ENCODE measurements at places on chromosomes 6 and 20. TPM values are rescaled to one million over a fixed set of nuclear protein-coding genes. Genes with fewer than 3 reads are reported as not detected.

DNA sequence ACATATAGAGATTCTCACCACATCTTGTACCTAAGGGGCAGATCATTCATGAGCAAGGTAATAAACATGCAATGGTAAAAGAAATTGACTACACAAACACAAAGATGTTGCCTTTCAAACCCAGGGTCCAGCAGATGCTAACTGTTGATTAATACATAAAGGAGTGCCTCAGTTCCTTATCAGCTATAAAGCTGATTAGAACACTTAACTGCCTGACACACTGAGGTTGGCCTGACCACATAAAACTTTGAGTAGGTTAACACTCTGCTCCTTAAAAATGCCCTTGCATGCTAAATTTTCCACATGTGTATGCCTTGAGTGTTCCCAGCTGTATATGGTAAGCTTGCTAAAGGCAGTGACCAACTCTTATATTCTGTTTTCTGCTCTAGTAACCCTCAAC is 14.9 kb downstream of the CRISP2 start:
- no peak for DNase-seq
- no peak overlapping the region for H3K27ac ChIP-seq

DNA sequence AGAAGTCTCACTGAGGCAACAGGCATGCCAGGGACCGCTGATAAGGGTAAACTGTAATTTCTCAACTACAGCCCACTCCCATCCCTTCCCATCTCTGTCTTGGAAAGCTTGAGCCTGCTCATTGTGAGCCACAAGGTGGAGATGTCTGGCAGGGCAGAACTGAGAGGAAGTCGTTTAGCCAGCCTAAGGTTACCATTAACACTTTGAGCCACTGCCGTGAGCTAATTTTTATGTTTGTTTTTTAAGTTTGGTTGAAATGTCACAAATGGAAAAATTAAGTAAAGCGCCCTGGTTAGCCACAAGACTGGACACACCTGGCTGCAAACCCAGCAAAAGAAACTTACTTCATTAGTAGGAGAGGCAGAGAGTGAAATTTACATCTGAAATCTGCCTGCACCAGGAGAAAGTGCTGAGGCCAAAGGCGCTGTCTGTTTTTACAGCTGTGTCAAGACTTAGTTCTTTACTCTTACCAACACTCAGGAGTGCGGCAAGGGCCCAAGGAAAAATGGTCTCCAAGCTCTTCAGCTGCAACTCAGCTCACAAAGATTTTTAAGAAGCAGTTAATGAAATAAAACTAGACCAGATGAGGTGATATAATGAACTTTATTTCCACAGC is 50.0 kb upstream of the FAM83C start:
- no peaks in the 10 kb centered on the region for H3K27me3 ChIP-seq
- DNase-seq = no peak
- no peak overlapping the region for H3K27ac ChIP-seq
- H3K4me1 ChIP-seq = no peaks in the 10 kb centered on the region
- H3K4me3 ChIP-seq = no peak overlapping the region

- no peaks in the 10 kb centered on the region for H3K36me3 ChIP-seq
- H3K4me3 ChIP-seq = no peak overlapping the region
- DNase-seq = no peak
- H3K27ac ChIP-seq = no peak overlapping the region
Observed at GRCh38 chr20:10462516-10462915, 27.4 kb downstream of the SLX4IP start.

GRCh38 chr6:1703091-1703855 is 93.6 kb downstream of the FOXC1 start:
- no peaks in the 10 kb centered on the region for H3K36me3 ChIP-seq
- H3K27ac ChIP-seq = no peak overlapping the region
- H3K4me1 ChIP-seq = no peaks in the 10 kb centered on the region

DNA sequence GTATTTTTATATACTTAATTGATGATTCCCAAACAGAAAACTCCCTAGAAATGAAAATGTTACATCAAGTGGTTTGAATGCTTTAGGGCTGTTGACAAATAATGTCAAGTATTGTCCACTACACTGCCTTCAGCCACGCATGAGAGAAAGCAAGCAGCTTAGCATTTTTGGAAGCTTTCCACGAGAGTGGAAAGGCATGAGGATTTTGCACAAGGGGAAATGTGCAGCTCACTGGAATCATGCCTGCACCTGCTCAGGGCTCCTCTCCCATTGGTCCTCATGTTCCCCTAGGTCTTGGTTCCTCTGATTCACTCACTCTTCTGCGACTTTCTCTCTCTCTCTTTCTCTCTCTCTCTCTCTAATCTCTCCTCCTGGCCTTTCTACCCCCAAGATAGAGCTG is 439.5 kb upstream of the CDH4 start:
- DNase-seq = no peak
- no peaks in the 10 kb centered on the region for H3K36me3 ChIP-seq
- H3K27me3 ChIP-seq = no peaks in the 10 kb centered on the region
- no peak overlapping the region for H3K4me3 ChIP-seq
- no peak overlapping the region for H3K27ac ChIP-seq
- H3K4me1 ChIP-seq = no peaks in the 10 kb centered on the region

DNA sequence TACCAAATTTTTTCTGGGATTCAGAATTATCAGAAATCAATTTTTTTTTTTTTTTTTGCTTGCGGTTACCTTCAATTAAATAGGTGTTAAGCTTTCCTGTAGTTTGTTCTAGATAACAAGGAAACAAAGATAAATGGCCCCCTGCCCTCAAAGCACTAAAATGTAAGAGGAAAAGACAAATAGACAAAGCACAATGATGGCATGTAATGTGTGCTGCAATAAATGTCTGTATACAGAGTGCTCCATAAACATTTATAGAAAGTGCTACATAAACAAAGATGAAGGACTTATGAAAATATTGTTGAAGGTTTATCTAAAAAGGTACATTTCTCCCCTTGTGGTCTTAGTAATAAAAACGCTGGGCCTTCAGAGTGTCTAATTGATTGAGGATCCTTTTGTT is 384.6 kb downstream of the PKHD1 start:
- H3K36me3 ChIP-seq = no peaks in the 10 kb centered on the region
- H3K4me3 ChIP-seq = no peak overlapping the region
- no peak for DNase-seq
- no peak overlapping the region for H3K27ac ChIP-seq

LAMP5 gene
- not detected for total RNA-seq

- no peak overlapping the region for H3K4me3 ChIP-seq
- no peaks in the 10 kb centered on the region for H3K36me3 ChIP-seq
- no peak for DNase-seq
- H3K27me3 ChIP-seq = no peaks in the 10 kb centered on the region
- H3K27ac ChIP-seq = no peak overlapping the region
- no peaks in the 10 kb centered on the region for H3K4me1 ChIP-seq
Observed at GRCh38 chr6:108764580-108764950, 83.7 kb upstream of the ARMC2 start.

- H3K27ac ChIP-seq = peak overlapping the region; percentile 33
- peaks cover 23% of the 10 kb centered on the region for H3K4me1 ChIP-seq
- peak overlapping the region; percentile 80 for H3K4me3 ChIP-seq
- DNase-seq = no peak
- H3K36me3 ChIP-seq = no peaks in the 10 kb centered on the region
Observed at GRCh38 chr6:52420668-52421358, 671 bp downstream of the EFHC1 start.

CDC5L gene
- total RNA-seq = 19.9 TPM

CLDN20 gene
- total RNA-seq = not detected

- no peak overlapping the region for H3K27ac ChIP-seq
- H3K4me3 ChIP-seq = no peak overlapping the region
- no peaks in the 10 kb centered on the region for H3K36me3 ChIP-seq
- H3K27me3 ChIP-seq = no peaks in the 10 kb centered on the region
Observed at GRCh38 chr6:40541556-40542174, 45.5 kb downstream of the LRFN2 start.

GRCh38 chr6:32045811-32046449 is 7.7 kb downstream of the CYP21A2 start:
- no peak overlapping the region for H3K4me3 ChIP-seq
- H3K36me3 ChIP-seq = no peaks in the 10 kb centered on the region
- no peaks in the 10 kb centered on the region for H3K27me3 ChIP-seq
- H3K27ac ChIP-seq = no peak overlapping the region
- no peak for DNase-seq

- no peak for DNase-seq
- no peak overlapping the region for H3K27ac ChIP-seq
- H3K27me3 ChIP-seq = no peaks in the 10 kb centered on the region
- H3K4me3 ChIP-seq = no peak overlapping the region
Observed at GRCh38 chr6:36064770-36065396, 37.3 kb downstream of the MAPK14 start.

- no peaks in the 10 kb centered on the region for H3K27me3 ChIP-seq
- no peak overlapping the region for H3K27ac ChIP-seq
- no peak for DNase-seq
- no peaks in the 10 kb centered on the region for H3K36me3 ChIP-seq
- H3K4me1 ChIP-seq = no peaks in the 10 kb centered on the region
Observed at GRCh38 chr6:154390034-154390433, 33.4 kb upstream of the IPCEF1 start.

DNA sequence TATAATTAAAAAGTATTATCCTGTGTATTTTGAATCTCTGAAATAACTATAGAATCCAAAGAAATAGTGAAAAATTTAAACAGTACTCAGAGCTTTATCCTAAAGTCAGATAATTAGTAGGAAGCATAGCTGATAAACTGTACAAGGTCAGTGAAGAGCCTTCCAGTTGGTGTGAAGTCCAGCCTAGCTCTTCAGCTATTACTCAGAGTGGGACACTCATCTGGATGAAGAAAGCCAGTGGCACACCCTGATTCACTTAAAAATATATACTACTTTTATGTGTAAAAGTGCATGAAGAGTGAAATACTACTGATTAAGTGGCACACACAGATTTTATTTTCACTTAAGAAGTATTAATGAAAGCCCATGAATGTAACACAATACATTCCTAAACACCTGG is 3.1 kb downstream of the IFNGR1 start:
- H3K27me3 ChIP-seq = no peaks in the 10 kb centered on the region
- H3K27ac ChIP-seq = no peak overlapping the region
- H3K4me3 ChIP-seq = no peak overlapping the region
- no peaks in the 10 kb centered on the region for H3K36me3 ChIP-seq

DNA sequence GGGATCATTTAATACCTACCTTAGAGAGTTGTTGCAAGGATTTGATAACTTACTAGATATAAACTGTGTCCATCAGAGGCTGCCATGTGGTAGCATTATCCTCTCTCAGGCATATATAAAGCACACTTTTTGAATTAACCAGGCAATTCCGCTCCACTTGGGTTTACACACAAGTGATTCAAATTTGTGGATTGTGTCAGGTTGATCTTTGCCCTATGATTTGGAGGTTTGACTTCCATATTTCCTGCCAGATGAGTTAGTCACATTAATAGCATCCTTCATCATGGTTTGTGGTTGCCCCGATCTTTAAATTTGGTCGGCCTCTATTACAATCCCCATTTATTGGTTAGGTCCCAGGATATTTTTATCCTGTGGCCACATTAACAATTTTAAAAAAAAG is 44.8 kb upstream of the CTAGE9 start:
- no peak for DNase-seq
- H3K27ac ChIP-seq = no peak overlapping the region
- no peaks in the 10 kb centered on the region for H3K36me3 ChIP-seq
- H3K27me3 ChIP-seq = no peaks in the 10 kb centered on the region
- H3K4me3 ChIP-seq = no peak overlapping the region

DNA sequence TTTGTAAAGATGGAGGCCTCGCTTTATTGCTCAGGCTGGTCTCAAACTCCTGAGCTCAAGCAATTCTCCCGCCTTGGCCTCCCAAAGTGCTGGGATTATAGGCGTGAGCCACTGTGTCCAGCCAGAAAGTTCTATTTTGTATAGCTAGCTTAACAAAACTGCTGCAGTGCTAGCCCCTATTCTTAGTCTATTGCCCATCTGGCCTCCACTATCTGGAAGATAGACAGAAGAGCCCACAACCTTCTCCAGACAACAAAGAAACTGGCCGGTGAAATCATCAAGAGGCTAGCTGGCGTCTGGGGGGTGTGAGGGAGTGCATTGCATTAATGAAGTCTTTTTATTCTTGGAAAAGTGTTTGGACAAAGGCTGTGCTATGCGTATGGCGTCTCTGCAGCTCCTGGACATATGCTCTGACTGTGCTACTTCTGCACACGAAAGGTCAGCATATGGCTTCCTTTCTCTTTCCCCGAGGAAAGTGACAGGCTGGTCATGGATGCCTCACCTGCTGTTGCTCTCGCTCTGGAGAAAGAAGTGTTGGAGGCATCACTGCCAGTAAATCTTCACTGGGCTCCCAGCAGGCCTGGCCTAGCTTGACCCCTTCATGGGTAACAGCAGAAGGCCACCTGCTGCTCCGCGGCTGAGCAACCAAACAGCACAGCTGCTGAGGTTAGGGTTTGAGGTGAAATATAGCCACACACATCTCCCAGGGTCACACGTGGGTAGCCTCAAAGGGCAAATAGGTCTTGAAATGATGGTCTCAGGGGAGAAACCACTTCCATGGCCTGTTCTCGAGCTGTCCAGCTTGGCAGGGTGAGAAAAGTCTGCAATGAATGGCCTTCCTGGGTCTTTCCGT is 95.1 kb upstream of the IYD start:
- peaks cover 2% of the 10 kb centered on the region for H3K27me3 ChIP-seq
- no peak overlapping the region for H3K27ac ChIP-seq
- no peaks in the 10 kb centered on the region for H3K4me1 ChIP-seq
- no peak overlapping the region for H3K4me3 ChIP-seq

DNA sequence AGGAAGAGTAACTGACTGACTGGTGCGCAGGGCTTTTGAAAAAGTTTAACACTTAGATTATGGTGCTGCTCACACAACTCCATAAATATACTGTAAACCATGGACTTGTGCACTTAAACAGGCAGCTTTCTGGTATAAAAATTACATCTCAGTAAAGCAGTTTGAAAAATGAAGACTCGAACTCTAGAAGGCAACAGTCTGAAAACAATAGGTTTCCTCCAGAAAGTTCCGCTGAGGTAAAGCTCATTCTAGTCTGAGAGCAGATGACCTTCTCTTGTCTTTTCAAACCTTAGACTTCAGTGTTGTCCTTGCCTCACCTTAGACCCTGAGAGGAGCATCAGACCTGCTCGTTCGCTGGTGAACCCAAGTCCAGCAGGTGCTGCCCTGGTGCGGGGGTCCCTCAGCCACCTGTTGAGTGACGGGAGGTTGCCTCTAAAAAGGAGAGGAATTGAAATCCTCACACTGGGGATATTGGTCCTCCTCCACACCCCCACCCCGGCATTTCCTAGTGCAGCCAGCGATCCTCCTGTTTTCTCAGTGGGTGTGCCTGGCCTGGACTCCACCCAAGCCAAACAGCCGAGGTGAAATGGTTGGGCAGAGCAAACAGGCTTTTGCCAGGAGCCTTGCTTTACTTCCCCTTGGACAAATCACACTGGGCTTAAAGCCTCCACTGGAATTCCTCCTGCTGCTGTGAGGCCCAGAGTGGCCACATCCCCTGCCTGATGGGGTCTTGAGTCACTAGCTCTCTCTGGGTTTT is 14.7 kb upstream of the PYGB start:
- H3K4me1 ChIP-seq = no peaks in the 10 kb centered on the region
- no peaks in the 10 kb centered on the region for H3K36me3 ChIP-seq
- no peak overlapping the region for H3K27ac ChIP-seq
- no peak overlapping the region for H3K4me3 ChIP-seq
- DNase-seq = no peak
